Activated naive CD4-positive, alpha-beta T cell treated with Interleukin-2 at 50 U/mL for 16 hours (primary cell): ENCODE measurements at places on chromosomes 3 and 15.

DNA sequence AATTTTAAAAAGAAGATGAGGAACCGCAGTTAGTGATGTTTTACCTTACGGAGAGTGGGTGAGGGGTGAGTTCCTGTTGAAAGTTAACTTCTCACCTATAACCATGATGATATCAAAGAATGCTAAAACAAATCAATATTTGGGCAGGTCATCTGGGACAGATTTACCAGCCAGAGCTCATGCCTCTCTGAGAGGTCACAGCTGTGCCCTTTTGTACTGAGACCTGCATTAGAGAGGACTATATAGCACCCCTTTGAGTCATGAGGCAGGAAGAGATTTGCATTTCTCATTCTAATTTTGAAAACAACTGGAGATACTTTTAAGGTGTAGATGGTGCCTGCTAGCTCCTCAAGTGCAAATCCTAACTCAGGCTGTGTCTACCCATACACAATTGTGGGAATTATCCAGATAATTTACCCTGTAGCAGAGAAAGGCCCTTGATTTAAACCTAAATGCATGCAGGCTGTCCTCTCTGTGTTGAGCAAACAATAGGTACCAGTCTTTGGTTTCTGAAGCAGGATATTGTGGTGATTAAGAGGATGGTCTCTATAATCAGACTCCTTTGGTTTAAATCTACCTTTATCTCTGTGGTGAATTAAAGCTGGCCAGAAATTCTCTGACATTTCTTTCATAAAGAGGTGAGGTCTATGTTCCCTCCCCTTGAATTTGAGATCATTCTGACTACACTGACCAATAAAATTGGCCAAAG, 5.8 kb upstream of the TM4SF4 start:
- DNase-seq: no peak

DNA sequence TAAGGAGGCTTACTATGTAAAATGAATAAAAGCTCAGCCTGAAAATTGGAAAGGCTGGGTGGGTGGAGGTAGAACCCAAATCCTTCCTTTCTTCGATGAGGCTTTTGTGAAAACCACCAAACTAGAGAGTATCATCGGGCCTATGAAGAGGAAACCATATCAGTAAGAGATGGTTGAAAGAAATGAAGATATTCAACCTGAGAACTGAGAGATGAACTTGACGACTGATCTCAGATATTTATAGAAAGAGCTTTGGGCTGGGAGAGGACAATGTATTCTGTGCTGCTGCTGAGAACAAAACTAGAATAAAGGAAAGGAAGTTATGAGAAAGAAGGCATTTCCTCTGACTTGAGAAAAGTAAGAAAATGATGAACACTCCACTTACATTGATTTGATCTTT, 236.6 kb downstream of the KCNH8 start:
- DNase-seq: no peak

- no peak for DNase-seq
Measured at GRCh38 chr15:52255935-52256334, 39.7 kb downstream of the MYO5C start.

- no peak for DNase-seq
Measured at GRCh38 chr3:183491923-183492848, 63.3 kb downstream of the KLHL6 start.

GRCh38 chr3:155548195-155548594, 196.7 kb downstream of the PLCH1 start:
- no peak for DNase-seq
